ENCODE measurements at places on chromosomes 4 and X.

DNA sequence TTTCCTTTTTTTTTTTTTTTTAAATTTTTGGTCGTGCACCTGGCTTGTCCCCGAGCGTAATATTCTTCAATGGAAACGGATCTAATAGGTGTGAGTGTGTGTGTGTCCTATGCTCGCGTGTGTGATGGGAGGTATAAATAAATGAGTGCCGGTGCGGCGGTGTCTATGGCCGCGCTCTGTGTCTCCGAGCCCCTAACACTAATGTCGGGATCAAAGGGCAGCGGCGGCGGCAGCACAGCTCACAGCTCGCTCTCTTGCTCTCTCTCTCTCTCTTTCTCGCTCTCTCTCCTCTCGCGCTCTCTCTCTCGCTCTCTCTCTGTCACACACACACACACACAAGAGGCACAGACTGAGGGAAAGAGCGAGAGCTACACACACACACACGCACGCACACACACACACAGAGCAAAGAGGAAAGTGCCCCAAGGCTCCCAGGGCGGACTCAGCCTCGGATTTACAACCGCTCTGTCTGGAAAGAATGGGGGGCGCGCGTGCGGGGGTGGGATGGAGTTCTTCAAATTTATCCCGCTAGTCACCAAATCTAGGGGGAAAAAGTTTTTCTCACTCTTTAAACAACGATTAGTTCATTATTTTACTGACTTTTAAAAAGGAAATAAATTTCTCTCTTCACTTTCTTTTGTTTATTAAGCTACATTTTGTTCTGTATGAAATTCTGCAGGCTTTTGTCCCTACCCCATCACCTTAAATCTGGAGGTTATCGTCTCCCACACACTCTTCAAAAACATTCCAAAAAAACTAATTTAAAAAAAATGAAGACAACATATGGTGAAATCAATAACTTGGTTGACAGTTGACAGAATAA, at the start of gene ZNF827:
TSS of gene ZNF827 (minus strand) at position 206 of the 823 bp plus-strand sequence. CDS start 416 bp downstream, outside the sequence.
- DNase-seq = peak; percentile 77

DNA sequence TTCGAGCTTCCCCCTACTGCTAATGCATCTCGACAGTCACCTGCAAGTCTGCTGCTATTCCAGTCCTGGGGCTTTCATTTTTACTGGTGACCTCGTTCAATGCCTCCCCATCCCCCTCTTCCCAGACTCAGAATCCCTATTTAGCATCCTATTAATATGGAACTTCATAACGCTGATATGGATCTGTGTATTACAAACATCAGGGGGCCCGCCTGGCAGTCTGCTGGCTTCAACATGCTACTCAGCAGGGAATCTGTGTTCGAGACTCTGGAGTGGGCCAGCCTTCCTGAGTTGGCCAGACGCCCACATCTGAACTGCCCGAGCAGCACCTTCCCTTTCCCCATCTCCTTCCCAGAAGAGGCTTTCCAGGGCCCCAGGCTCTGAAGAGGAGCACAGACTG, 173.9 kb upstream of the PPARGC1A start:
- no peak for DNase-seq

DNA sequence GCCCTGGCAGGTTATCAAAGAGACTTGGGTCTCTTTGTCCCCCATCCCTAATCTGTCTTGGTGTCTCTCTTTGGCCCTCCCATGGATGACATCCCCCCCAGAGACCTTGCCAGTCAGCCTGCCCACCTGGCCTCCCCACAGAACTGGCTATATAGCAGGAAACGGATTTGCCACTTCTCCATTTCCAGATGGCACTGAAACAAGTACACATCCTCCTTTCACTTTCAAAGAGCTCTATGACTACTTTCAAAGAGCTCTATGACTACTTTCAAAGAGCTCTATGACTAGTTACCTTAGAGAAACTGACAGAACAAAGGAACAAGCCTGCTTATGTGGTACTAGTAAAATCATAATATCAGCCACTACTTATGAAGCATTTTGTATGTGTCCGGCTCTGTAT, 175.3 kb downstream of the MAML3 start:
- no peak for DNase-seq

- no peak for DNase-seq
Measured at GRCh38 chr4:184153781-184154180, 63.9 kb downstream of the ENPP6 start.

DNA sequence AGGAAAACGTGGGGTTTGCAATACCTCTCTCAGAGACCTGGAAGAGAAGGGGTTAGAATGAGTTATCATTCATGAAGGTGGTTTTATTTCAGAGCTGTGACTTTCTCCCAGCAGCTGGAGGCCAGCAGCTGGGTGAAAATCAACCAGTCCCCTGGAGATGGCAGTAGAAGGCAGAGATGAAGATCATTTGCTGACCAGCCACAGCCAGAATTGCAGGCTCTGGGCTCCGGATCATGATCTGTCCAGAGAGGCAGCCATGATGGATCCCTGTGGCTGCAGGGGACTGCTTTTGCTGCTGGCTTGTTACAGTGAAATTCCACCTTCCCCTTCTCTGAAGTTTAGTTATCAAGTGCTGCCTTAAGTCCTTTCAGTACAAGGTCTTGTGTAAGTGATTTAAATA, 46.9 kb upstream of the TAB3 start:
- no peak for DNase-seq

DNA sequence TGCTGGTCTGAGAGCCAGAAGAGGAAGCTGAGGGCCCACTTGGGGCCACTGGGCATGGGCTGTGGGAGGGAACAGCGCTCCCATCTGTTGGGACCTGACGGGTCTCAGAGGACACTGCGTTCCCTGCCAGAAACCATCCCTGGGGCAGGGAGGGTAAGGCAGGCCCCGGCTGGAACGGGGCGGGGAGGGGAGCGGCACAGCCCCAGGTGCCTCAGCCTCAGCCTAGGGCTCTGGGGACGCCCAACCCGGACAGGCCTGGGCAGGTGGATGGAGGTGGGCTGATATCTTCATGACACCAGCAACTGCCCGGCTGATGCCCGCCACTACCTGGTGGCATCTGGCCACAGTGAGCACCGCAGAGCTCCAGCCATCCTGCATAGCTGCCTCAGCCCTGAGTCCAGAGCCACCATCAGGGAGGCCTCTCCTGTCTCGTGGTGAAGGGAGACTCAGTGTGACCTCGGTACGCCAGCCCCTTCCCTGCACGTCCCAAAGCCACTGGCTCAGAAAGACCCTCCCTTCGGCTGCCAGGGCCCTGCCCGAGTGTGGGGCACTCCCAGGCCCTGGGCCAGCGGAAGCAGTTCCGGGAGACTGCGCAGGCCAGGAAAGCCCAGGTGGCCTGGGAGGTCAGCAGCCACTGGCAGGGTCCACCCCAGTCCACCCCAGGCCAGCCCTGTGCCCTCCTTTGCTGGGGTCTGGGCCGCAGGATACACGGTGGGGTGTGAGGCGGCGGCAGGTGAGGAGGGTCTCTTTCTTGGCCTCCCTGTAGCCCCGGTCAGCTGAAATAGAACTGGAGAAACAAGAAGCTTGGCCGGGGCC, 34.6 kb upstream of the FGFR3 start:
- DNase-seq = no peak

- no peak for DNase-seq
Measured at GRCh38 chr4:148196164-148196563, 246.1 kb downstream of the NR3C2 start.

DNA sequence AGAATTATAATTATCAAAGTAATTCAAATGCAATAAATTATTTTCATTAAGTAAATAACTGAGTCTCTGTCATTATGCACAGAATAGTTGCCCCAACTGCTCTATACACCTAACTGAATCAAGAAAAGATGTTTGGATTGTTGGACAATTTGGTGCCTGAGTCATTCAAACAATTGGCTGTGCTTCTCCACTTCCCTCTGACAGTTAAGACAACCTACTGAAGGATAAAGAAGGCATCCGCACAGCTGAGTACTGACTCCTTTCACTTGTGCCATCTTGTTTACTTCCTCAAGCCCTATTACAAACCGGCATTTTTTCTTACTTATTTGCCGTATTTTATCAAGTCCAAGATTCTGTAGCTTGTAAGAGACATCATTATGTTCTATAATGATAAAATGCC, 110.6 kb upstream of the C1QTNF7 start:
- DNase-seq = no peak
